ENCODE measurements at places on chromosomes 16 and 17. TPM values are rescaled to one million over a fixed set of nuclear protein-coding genes. Genes with fewer than 3 reads are reported as not detected.

Gene COTL1
- total RNA-seq: 34.5 TPM

Gene PTGES3L
- 14.7 TPM for total RNA-seq

DNA sequence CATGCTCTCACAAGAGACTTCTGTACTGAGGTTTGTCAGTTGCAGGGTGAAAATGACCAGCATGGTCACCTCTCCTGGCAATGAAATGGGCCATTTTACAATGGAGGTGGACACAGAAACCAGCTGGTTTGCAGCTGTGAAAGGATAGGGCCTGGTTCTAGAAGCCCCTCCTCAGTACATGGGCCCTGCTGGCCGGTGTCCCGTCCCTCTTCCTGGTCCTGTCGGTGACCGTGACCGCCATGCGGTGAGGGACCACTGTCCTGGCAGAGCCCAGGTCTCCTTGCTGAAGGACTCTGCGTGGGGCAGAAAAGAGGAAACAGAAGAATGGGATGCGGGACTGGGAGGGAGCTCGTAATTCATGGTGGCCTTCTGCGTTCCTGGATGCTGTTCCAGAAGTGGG lies 76.0 kb upstream of the ZNF423 start:
- DNase-seq: no peak

Gene SLC35G6
- total RNA-seq: not detected

Gene WDR81
- total RNA-seq: 25.7 TPM

Gene CBFA2T3
- total RNA-seq: 3.7 TPM

GRCh38 chr17:6241996-6242395 lies 171.8 kb downstream of the WSCD1 start:
- peak; percentile 72 for DNase-seq

DNA sequence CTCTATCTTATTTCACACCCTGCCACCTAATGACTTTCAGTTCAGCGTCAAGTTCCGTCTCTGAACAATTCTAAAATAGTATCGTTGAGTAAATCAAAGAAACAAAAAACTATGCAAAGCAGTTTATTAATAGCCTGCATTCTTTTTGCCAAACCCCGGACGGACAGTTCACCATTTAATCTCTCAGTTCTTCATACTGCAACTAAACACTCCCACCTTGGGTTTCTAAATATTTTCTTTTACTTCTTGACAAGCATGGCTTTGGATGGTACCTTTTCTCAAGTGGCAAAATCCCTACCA lies 1.2 kb downstream of the MYH11 start:
- no peak for DNase-seq

Measured in esophagus muscularis mucosa (tissue), 4 donors.